ENCODE measurements at places on chromosomes 3 and 15. TPM values are rescaled to one million over a fixed set of nuclear protein-coding genes. Genes with fewer than 3 reads are reported as not detected.

DNA sequence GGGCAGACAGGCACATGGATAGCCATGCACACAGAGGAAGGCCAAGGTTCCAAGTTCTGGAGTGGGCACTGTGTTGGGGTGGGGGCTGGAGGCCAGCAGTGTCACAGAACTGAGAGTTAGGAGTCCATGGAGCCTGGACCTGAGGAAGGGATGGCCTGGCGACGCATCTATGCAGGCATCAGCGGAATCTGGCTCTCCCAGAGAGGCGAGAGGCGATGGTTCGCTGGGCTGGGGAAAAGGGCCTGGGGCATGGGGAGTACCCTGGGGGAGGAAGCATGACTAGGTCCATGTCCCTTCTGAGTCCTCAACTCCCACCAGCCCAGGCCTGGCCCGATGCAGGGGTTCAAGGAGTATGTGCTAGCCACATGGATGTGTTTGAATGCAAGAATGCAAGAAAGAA, 192.8 kb upstream of the LINGO1 start:
- no peak overlapping the region for H3K27ac ChIP-seq
- no peaks in the 10 kb centered on the region for H3K36me3 ChIP-seq
- DNase-seq: no peak
- H3K4me1 ChIP-seq: no peaks in the 10 kb centered on the region

- H3K4me1 ChIP-seq: no peaks in the 10 kb centered on the region
- H3K27ac ChIP-seq: no peak overlapping the region
- no peaks in the 10 kb centered on the region for H3K27me3 ChIP-seq
- DNase-seq: no peak
These were observed 172.4 kb downstream of the ATP8B4 start for GRCh38 chr15:49946681-49947080.

- H3K27ac ChIP-seq: no peak overlapping the region
- no peaks in the 10 kb centered on the region for H3K27me3 ChIP-seq
- no peak overlapping the region for H3K4me3 ChIP-seq
- no peaks in the 10 kb centered on the region for H3K36me3 ChIP-seq
- no peak for DNase-seq
These were observed 11.5 kb upstream of the SPINK8 start for GRCh38 chr3:48344867-48345507.

GRCh38 chr15:67149068-67149772, 83.8 kb downstream of the SMAD3 start:
- H3K27ac ChIP-seq: no peak overlapping the region
- H3K4me1 ChIP-seq: peaks cover 54% of the 10 kb centered on the region
- no peak for DNase-seq
- H3K27me3 ChIP-seq: no peaks in the 10 kb centered on the region
- H3K36me3 ChIP-seq: no peaks in the 10 kb centered on the region

Gene NGLY1
- 66.2 TPM for total RNA-seq

Gene IL12A
- total RNA-seq: 1.3 TPM

DNA sequence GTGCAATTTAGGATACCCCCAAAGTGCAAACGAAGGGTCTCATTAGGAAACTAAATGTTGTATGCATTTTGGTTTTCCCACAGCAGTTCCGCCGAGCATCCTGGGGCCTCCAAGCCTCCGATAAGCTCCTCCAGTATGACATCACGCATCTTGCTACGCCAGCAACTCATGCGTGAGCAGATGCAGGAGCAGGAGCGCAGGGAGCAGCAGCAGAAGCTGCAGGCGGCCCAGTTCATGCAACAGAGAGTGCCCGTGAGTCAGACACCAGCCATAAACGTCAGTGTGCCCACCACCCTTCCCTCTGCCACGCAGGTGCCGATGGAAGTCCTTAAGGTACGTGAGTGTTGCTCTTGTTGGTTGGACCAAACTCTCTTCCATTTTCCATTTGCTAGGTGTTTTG, 120.5 kb upstream of the SAMMSON start:
- H3K27me3 ChIP-seq: no peaks in the 10 kb centered on the region
- no peak for DNase-seq
- no peak overlapping the region for H3K4me3 ChIP-seq
- no peaks in the 10 kb centered on the region for H3K4me1 ChIP-seq
- no peak overlapping the region for H3K27ac ChIP-seq

GRCh38 chr3:86948822-86949221, 42.1 kb downstream of the VGLL3 start:
- no peak for DNase-seq
- no peak overlapping the region for H3K4me3 ChIP-seq
- no peaks in the 10 kb centered on the region for H3K27me3 ChIP-seq
- no peaks in the 10 kb centered on the region for H3K36me3 ChIP-seq
- no peak overlapping the region for H3K27ac ChIP-seq
- H3K4me1 ChIP-seq: no peaks in the 10 kb centered on the region

GRCh38 chr15:73797366-73798158, 44.4 kb upstream of the INSYN1 start:
- no peak overlapping the region for H3K27ac ChIP-seq
- no peak for DNase-seq
- no peaks in the 10 kb centered on the region for H3K27me3 ChIP-seq
- no peaks in the 10 kb centered on the region for H3K4me1 ChIP-seq
- no peaks in the 10 kb centered on the region for H3K36me3 ChIP-seq

DNA sequence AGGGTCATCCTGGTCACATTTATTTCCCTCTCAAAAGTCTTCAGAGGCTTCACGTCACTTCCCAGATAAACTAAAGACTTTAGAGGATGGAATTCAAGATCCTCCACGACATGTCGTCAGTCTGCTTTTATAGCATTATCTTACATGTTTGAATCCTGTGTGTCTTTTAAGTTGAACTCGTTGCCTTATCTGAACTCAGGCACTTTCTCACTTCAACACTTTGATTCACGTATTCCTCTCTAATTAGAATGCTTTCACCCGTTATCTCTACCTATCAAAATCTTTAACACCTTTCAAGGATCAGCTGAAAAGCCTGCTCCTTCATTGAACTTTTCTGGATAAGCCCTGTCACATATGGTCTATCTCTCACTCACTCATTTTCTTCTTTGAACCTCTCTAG, 97.1 kb downstream of the MAP2K5 start:
- no peaks in the 10 kb centered on the region for H3K36me3 ChIP-seq
- no peak overlapping the region for H3K4me3 ChIP-seq
- DNase-seq: no peak
- H3K27ac ChIP-seq: no peak overlapping the region

Gene RPS17
- 3,227 TPM for total RNA-seq

- H3K4me3 ChIP-seq: no peak overlapping the region
- no peaks in the 10 kb centered on the region for H3K4me1 ChIP-seq
- H3K27ac ChIP-seq: no peak overlapping the region
- DNase-seq: no peak
- no peaks in the 10 kb centered on the region for H3K36me3 ChIP-seq
- no peaks in the 10 kb centered on the region for H3K27me3 ChIP-seq
These were observed 555.5 kb upstream of the CFAP20DC start for GRCh38 chr3:59605318-59605717.

Gene IGDCC3
- not detected for total RNA-seq

DNA sequence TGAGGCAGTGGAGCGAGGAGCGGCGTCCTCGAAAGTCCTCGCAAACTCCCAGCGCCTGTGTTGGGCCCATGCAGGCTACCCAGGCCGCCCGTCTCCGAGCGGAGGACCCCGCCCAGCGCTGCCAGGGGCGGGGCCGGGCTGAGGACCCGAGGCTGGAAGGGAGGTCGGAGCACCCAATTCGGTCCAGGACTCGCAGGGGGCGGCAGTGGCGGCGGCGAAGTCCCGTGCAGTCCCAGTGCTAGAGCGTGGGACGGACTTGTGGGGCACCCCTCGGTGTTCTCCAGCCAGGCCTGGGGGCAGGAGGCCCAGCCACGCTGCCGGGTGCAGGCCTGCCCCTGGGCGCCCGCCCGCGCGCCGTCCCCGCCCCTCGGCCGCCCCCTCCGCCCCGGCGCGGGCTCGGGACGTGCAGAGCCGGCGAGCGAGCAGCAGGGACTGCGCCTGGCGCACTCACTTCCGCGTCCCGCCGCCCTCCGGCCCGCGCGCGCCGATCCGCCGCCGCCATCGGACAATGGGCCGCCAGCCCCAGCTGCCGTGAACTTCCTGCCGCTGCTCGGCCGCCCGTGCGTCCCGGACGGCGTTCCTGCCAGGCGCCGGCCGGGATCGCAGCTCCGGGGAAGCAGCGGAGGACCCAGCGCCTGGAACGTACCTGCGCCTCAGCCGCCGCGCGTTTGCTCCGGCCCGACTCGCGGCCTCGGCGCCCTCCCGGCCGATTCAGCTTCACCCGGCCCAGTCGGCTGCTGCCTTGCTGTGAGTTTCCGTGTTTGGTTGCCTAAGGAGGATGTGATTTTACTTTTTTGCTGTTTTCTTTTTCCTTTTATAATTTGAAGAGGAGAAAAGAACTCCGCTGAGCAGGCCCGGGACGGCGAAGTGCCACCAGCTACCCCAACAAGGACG, 596 bp upstream of the LIMD1 start:
- peak; percentile 73 for DNase-seq
- peak overlapping the region; percentile 72 for H3K27ac ChIP-seq
- peaks cover 58% of the 10 kb centered on the region for H3K4me1 ChIP-seq
- peak overlapping the region; percentile 71 for H3K4me3 ChIP-seq
- H3K36me3 ChIP-seq: no peaks in the 10 kb centered on the region

Gene DPPA2
- total RNA-seq: not detected

Gene PDIA3
- 168 TPM for total RNA-seq

DNA sequence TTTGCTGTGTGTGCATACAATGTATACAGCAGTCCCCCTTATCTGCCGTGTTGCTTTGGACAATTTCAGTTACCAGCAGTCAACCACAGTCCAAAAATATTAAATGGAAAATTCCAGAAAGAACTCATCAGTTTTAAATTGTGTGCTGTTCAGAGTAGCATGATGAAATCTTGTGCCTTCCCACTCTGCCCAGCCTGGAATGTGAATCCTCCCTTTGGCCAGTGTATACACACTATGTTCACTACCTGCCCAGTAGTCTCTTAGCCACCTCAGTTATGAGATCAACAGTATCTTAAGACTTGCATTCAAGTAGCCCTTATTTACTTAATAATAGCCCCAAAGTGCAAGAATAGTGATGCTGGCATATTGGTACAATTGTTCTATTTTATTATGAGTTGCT, 133.6 kb upstream of the ABHD17C start:
- H3K4me1 ChIP-seq: no peaks in the 10 kb centered on the region
- no peaks in the 10 kb centered on the region for H3K36me3 ChIP-seq
- DNase-seq: no peak

GRCh38 chr15:97966924-97967620, 6.6 kb downstream of the ARRDC4 start:
- DNase-seq: no peak
- H3K4me1 ChIP-seq: no peaks in the 10 kb centered on the region
- H3K27ac ChIP-seq: no peak overlapping the region
- peaks cover 25% of the 10 kb centered on the region for H3K36me3 ChIP-seq

Gene TNNC1
- total RNA-seq: 6.9 TPM

DNA sequence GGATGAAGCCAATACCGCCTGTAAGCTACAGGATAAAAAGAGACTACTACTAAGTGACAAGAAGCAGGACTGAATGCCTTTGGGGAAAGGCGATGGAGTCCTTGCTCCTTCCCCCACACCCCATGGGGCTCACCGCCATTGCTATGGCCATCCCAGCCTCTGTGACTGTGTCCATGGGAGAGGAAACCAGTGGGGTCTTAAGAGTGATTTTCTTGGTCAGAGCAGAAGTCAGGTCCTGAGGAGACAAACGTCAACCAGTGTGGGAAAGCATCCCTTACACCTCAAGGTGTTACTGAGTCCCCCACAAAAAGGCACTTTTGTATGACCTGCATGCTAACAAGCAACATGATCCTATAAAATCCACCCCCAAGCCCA, 913 bp downstream of the IMPDH2 start:
- H3K36me3 ChIP-seq: peaks cover 17% of the 10 kb centered on the region
- DNase-seq: no peak
- H3K27ac ChIP-seq: peak overlapping the region; percentile 98
- peak overlapping the region; percentile 74 for H3K4me3 ChIP-seq
- peaks cover 10% of the 10 kb centered on the region for H3K4me1 ChIP-seq

Gene TIGIT
- 14.9 TPM for total RNA-seq

- H3K36me3 ChIP-seq: no peaks in the 10 kb centered on the region
- no peak overlapping the region for H3K4me3 ChIP-seq
- no peaks in the 10 kb centered on the region for H3K27me3 ChIP-seq
- H3K27ac ChIP-seq: no peak overlapping the region
- no peak for DNase-seq
- H3K4me1 ChIP-seq: no peaks in the 10 kb centered on the region
These were observed 208.8 kb upstream of the CTDSPL start for GRCh38 chr3:37652851-37653250.

Gene LSAMP
- total RNA-seq: not detected

DNA sequence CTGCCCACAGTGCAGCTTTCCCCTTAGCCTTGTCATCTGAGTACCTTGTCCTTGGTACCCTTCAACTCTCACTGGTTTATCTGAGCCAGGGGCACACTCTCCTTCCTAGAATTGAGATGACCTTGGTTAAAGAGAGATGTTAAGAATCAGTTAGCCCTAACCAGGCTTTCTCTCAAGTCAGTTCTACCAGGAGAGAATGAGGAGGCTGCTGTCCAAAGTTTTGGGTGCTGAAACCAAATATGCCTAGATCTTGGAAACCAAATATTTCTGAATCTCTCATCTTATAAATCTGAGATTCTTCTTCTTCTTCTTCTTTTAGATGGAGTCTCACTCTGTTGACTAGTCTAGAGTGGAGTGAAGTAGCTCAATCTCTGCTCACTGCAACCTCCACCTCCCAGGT, 12.0 kb upstream of the CTXND1 start:
- H3K36me3 ChIP-seq: no peaks in the 10 kb centered on the region
- H3K27ac ChIP-seq: no peak overlapping the region
- no peak overlapping the region for H3K4me3 ChIP-seq
- DNase-seq: no peak

DNA sequence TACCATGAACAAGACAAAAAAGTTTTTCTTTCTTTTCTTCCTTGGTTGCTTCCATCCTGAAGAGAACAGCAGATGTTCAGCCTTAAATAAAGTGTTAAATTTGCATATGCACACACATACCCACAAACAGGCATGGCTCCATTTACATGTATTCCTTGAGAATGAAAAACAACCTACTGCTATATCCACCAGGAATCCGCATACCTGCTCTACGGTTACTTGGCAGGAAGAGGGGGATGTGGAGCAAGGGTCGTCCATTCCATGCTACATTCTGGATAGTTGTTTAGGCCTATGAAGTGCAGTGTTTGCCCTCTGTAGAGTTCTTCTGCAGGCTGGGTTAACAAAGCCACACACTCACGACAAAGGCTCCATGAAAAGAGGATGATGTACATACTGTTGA, 322.8 kb downstream of the KCNH8 start:
- no peaks in the 10 kb centered on the region for H3K4me1 ChIP-seq
- no peak overlapping the region for H3K27ac ChIP-seq
- H3K36me3 ChIP-seq: no peaks in the 10 kb centered on the region
- H3K27me3 ChIP-seq: no peaks in the 10 kb centered on the region
- no peak for DNase-seq

Gene GOLGA8M
- 13.5 TPM for total RNA-seq

Gene LPCAT4
- 68.9 TPM for total RNA-seq

Gene KCNAB1
- not detected for total RNA-seq

DNA sequence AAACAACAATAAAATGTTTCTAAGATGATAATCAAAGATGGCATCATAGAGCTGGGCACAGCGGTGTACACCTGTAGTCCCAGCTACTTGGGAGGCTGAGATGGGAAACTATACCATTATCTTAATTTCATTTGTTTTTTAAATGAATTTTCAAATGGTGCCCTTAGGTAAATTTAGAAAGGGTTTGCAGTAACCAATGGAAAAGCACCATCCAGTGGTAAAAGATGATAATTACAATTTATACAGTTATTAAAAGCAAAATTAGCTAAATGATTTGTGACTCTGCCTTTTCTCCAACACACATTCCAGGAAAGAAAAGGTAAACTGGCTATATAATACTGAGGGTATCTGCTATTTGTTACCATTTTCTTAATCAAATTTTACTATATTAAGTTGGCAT, 14.4 kb upstream of the ANKRD28 start:
- H3K36me3 ChIP-seq: no peaks in the 10 kb centered on the region
- no peak overlapping the region for H3K4me3 ChIP-seq
- no peak overlapping the region for H3K27ac ChIP-seq
- no peaks in the 10 kb centered on the region for H3K27me3 ChIP-seq

Gene PIAS1
- 90.9 TPM for total RNA-seq
